ENCODE measurements at places on chromosomes 6 and 20. TPM values are rescaled to one million over a fixed set of nuclear protein-coding genes. Genes with fewer than 3 reads are reported as not detected.

Gene VSX1
- total RNA-seq: not detected

DNA sequence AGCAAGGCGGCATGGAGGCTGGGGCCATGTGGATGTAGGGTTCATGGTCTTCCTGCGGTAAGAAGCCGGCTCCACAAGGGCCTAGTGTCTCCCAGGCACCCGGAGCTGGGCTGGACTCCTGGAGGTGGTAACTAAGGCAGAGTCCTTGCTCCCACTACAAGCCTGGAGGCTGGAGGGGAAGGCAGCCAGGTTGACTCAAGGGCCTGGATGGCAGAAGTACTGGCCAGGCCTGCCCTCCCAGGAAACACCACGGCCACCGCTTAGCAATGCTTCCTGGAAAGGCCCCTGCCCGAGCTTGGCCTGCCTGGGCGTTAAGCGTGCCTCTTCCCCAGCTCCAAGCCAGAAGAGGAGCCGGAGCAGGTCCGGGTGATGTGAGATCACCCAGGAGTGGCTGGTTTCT is 182.0 kb downstream of the ZDHHC14 start:
- no peak for DNase-seq

GRCh38 chr6:163547287-163547686 is 132.8 kb downstream of the QKI start:
- DNase-seq: no peak

Gene TUBB2B
- 17.1 TPM for total RNA-seq

GRCh38 chr6:21604081-21604480 is 10.5 kb downstream of the SOX4 start:
- DNase-seq: no peak

Gene MDC1
- total RNA-seq: 7.6 TPM

DNA sequence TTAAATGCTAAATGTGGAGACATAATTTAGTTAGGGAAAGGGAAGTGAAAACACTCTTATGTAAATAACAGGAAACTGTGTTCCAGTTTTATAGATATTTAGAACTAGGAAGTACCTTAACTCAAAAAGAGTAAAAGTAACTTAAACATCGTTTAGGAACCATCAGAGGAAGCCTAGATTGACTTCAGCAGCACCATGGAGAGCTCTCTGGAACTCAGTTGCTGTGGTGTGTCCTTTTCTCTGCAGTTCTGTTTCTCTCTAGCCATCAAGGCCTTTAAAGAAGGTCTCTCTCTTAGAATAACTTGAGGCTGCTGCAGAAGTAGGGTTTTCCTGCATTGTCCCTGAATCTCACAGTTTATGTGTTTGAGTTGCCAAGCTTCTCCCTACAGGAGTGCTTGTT is 26.9 kb downstream of the CLVS2 start:
- peak; percentile 16 for DNase-seq

GRCh38 chr6:39752835-39753724 is 27.9 kb upstream of the KIF6 start:
- DNase-seq: no peak

Gene EPB41L1
- total RNA-seq: 43.2 TPM

Gene LPIN3
- 3.4 TPM for total RNA-seq

Gene GUCA1A
- total RNA-seq: not detected

Measured in A172 (cell line).